Hypothalamus (tissue), 51 donors: ENCODE measurements at places on chromosomes 6 and 20.

GRCh38 chr20:16861708-16862107 is 113.5 kb downstream of the OTOR start:
- DNase-seq, result no peak

- DNase-seq, result no peak
Measured at GRCh38 chr20:41175201-41175651, 37.9 kb downstream of the PLCG1 start.

DNA sequence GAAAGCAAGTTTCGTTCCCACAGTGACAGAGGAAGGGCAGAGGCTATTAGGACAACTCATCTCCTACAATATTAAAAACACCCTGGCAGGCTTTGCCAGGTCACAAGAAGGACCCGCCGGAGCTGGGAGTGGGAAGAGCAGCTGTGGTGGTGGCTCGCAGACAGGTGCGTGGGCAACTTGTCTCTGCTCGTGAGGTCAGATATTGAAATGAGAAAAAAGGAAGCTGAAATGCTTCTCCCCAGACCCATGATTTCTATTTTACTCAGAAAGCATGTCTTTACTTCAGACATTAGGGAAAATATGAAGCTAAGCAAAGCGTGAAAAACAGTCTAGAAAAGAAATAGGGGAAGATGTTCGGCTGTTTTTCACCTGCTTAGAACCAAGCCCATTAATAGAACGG is 166.3 kb upstream of the EEF1E1 start:
- DNase-seq, result no peak

- DNase-seq, result no peak
Measured at GRCh38 chr20:45487231-45487635, 17.7 kb downstream of the WFDC2 start.

- DNase-seq, result no peak
Measured at GRCh38 chr6:5497896-5498578, 236.7 kb downstream of the FARS2 start.
